ENCODE measurements at places on chromosomes 1 and 21. TPM values are rescaled to one million over a fixed set of nuclear protein-coding genes. Genes with fewer than 3 reads are reported as not detected.

RHEX gene
- total RNA-seq = 0.29 TPM

DNA sequence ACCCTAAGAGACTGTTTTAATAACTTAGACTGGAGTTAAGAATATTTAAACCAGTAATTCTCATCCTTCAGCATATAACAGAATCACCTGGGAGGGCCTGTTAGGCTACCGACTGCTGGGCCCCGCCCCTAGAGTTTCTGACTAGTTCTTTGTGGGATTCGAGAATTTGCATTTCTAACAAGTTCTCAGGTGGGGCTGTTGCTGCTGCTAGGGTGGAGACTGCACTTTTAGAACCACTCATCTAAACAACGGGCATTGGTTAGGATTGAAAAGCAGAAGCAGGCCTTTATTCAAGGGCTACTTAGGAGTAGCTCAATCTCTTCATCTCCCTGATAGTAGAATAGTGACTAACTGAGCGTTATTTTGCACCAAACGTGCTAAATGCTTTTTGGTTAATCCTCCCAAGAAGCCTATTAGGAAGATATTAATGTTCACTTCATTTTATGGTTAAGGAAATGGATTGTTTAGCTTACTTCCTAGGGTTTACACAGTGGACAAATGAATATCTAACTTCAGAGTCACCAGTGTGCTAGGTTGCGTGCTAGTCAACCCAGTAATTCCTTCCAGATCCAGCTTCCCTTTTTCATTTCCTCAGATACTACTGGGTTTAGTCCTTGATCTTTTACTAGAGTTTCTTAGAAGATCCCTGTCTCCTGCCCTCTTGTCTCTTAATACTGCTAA lies 31.1 kb upstream of the UAP1 start:
- DNase-seq = no peak

DNA sequence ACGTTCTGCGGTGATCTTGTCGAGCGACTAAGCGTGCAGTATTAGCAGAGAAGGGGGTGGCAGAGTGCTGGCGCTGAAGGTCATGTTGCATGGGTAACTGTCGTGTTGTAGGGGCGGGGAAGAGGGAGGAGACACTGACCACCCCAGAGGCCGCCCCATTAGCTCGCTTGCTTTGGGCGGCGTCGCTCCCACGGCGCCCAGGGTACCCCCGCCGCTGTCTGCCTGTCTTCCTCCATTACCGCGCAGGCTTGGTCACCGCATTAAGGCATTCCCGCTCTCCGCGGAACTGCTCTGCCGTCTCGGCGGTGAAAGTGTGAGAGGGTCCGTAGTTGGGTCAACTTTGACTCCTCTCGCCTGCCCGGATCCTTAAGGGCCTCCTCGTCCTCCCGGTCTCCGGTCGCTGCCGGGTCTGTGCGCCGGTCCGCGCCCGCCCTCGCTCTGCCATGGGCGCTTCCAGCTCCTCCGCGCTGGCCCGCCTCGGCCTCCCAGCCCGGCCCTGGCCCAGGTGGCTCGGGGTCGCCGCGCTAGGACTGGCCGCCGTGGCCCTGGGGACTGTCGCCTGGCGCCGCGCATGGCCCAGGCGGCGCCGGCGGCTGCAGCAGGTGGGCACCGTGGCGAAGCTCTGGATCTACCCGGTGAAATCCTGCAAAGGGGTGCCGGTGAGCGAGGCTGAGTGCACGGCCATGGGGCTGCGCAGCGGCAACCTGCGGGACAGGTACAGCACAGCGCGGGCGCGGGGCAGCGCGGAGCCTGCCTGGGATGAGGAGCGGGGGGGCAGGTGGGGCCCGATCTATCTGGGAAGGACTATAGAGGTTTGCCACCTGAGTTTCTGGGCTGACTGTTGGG lies at the start of gene MTARC2:
Gene MTARC2 (plus strand): TSS at position 234 of the 846 bp plus-strand sequence. CDS start 210 bp downstream, at position 444.
- no peak for DNase-seq

FAM163A gene
- total RNA-seq = not detected

GRCh38 chr21:40606341-40606740 lies 240.6 kb downstream of the DSCAM start:
- no peak for DNase-seq

SORT1 gene
- 38.3 TPM for total RNA-seq

GRCh38 chr1:12356004-12356890 lies 126.4 kb downstream of the VPS13D start:
- no peak for DNase-seq

DNA sequence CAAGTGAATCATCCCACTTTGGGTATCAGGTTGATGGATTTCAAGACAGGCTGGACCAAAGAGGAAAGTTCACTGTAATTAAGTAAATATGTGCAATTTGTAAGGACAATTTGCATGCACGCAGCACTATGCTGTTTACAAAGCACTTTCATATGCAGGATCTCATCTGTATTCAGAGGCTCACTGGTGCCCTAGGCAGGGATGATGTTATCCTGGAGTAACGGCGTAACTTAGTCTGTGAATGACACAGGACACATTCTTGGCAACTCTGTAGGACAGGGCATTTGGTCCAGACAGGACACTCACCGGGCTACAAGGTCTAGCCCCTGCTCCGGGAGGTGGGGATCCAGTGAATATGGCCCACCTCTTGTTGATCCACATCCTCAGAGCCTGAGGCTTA lies 365.4 kb upstream of the DUSP10 start:
- DNase-seq = no peak

LORICRIN gene
- not detected for total RNA-seq

CCDC27 gene
- total RNA-seq = not detected

GRCh38 chr1:89974696-89975470 lies 20.0 kb upstream of the ZNF326 start:
- DNase-seq = no peak

GRCh38 chr1:184627007-184627341 lies 127.7 kb downstream of the EDEM3 start:
- DNase-seq = no peak

GRCh38 chr1:218480137-218480536 lies 135.0 kb downstream of the TGFB2 start:
- DNase-seq = no peak

DNA sequence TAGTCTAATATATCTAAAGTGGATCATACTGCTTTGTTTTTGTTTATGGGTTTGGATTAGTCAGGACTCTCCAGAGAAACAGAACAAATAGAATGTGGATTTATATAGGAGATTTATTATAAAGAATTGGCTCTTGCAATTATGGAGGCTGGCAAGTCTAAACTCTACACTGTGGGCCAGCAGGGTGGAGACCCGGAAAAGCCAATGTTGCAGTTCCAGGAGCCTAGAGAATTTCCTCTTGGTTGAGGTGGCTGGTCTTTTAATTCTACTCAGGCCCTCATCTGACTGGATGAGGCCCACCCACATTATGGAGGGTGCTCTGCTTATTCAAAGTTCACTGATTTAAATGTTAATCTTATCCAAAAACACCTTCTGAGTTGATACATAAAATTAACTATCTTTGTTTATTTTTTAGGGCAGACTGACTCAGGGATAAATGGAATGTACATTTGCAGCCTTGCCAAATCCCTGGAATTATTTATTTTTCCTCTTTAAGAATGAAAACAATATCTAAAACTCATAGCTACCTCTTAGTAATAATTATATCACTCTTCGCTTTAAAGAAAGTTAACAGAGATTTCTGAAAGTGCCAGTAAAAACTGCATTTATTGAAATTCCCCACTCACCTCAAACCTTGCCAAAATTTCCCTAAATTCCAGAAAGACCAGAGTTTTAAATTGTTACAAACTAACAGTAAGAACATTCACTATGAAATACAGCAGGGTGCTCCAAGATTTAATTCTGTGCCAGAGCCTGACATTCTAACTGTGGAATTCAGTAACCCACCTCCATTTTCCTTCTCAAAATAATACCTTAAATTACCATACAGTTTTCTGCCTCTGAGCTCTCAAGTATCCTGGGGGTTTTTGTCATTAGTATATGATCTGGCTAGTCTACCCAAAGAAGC lies 36.6 kb upstream of the SSX2IP start:
- no peak for DNase-seq

TTC39A gene
- total RNA-seq = 21.3 TPM

- no peak for DNase-seq
Observed at GRCh38 chr1:115539736-115540135, 102.0 kb upstream of the VANGL1 start.

SLAMF9 gene
- total RNA-seq = not detected

DNA sequence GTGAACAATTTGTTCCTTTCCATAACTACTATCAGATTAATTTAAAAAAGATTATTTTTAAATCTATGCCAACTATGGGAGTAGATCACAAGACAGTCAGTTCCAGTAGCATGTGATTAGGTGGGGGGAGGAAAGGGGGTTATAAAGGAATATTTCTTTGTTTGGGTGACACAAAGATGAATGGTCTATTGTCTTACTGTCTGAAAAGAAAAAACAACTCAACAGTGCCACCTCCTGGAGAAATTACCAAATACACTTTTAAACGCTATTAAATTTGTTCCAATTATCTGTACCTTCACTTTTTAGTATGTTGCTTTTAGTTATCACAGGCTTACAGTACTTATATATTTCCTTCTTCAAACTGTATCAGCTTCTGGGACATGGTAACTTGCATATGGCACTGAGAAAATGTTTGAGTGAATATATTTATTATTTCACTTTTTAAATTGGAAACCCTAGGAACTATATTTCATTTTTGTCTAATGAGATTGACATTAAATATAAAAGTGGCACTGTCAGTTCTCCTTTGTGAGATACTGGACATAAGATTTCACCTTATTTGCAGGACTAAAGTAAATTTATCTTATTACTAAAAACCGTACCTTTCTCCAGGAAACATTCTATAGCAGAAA lies 1.7 kb upstream of the SORT1 start:
- no peak for DNase-seq

ZNF695 gene
- 4.7 TPM for total RNA-seq

GRCh38 chr1:183466781-183467180 lies 5.5 kb upstream of the SMG7 start:
- DNase-seq = no peak

GRCh38 chr1:225343618-225344017 lies 84.2 kb downstream of the LBR start:
- DNase-seq = no peak

- no peak for DNase-seq
Observed at GRCh38 chr1:58850636-58851035, 66.8 kb upstream of the JUN start.

CHIA gene
- not detected for total RNA-seq

IQCC gene
- total RNA-seq = 3.5 TPM

IGSF21 gene
- not detected for total RNA-seq

NOL9 gene
- 24.7 TPM for total RNA-seq

LINGO4 gene
- not detected for total RNA-seq

DNA sequence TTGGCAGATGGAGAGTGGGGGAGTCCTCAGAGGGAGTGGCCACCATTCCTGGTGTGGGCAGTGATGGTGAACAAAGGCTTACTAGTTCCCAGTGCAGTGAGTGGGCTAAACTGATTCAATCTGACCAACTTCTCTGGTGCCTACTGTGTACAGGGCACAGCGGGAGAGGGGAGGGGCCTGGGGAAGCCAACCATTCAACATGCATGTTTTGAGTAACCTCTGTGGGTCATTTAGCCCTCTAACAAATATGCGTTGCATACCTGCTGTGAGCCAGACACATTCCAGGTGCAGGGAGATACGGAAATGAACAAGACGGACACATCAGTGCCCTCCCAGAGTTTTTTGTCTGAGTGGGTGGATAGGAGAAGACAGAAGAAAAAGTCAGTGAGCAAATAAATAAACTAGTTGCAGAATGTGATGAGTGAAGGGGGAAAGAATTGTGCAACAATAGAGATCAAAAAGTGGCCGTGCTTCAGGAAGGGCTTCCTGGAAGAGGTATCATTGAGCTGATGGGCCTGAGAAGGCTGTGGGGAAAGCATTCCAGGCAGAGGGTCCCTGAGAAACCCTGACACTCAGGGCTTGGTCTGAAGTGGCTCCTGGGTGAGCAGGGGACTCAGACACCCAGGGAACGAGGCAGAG lies 78.8 kb downstream of the EPHB2 start:
- DNase-seq = peak; percentile 29

DNA sequence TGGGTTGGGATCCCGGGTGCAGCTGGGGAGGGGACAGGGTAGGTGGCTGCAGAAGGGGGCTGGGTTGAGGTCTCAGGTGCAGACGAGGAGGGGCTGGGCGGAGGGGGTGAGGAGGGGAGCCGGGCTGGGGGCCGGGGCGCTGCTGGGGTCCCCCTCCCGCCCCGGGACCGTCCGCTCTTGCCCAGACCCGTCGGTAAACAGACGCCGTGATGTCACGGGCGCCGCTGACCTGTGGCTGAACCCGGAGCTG lies 22.3 kb downstream of the DHRS3 start:
- no peak for DNase-seq

- no peak for DNase-seq
Observed at GRCh38 chr1:12448746-12449177, 169.2 kb downstream of the DHRS3 start.

- DNase-seq = no peak
Observed at GRCh38 chr1:158333405-158334155, 2.2 kb upstream of the CD1B start.

DNM3 gene
- 2.5 TPM for total RNA-seq

- DNase-seq = no peak
Observed at GRCh38 chr1:101221945-101222429, 14.8 kb upstream of the S1PR1 start.
